ENCODE measurements at places on chromosomes 5 and 9.

- DNase-seq = peak; percentile 96
These were observed 10.8 kb upstream of the ADRA1B start for GRCh38 chr5:159905496-159905895.

GRCh38 chr5:120258123-120258522, 206.0 kb upstream of the PRR16 start:
- DNase-seq = no peak

- DNase-seq = peak; percentile 56
These were observed 232.0 kb downstream of the RFK start for GRCh38 chr9:76162086-76162730.

- DNase-seq = no peak
These were observed 234.6 kb downstream of the PARP8 start for GRCh38 chr5:50900952-50901510.

- no peak for DNase-seq
These were observed 96.3 kb downstream of the UNC13B start for GRCh38 chr9:35257986-35258659.

DNA sequence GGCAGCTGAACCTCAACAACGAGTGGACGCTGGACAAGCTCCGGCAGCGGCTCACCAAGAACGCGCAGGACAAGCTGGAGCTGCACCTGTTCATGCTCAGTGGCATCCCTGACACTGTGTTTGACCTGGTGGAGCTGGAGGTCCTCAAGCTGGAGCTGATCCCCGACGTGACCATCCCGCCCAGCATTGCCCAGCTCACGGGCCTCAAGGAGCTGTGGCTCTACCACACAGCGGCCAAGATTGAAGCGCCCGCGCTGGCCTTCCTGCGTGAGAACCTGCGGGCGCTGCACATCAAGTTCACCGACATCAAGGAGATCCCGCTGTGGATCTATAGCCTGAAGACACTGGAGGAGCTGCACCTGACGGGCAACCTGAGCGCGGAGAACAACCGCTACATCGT, 12.4 kb upstream of the PHYHD1 start:
- DNase-seq = no peak

DNA sequence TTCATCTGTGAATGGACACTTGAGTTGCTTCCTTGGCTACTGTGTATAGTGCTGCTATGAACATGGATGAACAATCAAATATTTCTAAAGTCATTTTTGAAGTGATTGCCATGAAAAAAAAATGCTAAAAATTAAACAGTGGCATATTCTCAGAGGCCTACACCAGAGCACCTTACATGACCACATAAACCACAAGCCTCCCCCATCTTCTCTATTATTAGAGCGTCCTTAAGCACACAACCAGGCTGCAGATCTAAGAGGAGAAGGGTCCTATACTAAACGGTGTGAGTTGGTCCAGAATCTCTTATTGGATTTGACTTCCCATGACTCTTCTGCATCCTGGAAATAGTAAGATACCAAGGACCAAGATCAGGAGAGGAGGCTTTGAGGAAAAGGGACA, 34.3 kb downstream of the PCA3 start:
- no peak for DNase-seq

- DNase-seq = no peak
These were observed 20.1 kb upstream of the TBC1D9B start for GRCh38 chr5:179927824-179928223.

- DNase-seq = no peak
These were observed 465.2 kb downstream of the LRRC70 start for GRCh38 chr5:63043792-63044191.

DNA sequence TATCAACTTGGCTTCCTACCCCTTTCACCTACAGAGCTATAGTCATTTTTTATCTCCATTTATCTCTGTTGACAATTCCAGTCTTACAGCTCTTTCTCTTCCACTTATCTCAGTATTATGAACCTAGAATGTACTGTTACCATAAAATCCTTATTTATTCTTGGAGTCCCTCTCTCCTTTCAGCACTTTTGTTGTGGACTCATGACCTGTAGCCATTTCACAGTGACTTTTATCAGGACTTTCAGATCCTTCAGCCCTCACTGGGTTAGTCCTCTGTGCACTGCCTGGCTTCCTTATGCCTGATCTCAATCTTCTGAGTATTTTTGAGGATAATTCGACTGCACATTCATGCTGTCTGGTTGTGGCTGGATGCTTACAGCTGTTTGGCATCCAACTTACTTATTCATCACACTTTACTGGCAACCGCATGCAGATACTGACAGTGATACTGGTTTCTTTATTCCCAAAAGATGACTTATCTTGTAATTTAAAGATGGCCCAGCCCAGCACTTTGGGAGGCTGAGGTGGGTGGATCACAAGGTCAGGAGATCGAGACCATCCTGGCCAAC, 293.3 kb downstream of the MAN2A1 start:
- peak; percentile 39 for DNase-seq

- peak; percentile 98 for DNase-seq
These were observed 61.6 kb upstream of the RPL26L1 start for GRCh38 chr5:172897481-172898217.

- no peak for DNase-seq
These were observed 33.1 kb downstream of the GTF3C4 start for GRCh38 chr9:132703336-132703735.

- DNase-seq = peak; percentile 12
These were observed 1035.3 kb downstream of the CDH12 start for GRCh38 chr5:21817668-21818369.

DNA sequence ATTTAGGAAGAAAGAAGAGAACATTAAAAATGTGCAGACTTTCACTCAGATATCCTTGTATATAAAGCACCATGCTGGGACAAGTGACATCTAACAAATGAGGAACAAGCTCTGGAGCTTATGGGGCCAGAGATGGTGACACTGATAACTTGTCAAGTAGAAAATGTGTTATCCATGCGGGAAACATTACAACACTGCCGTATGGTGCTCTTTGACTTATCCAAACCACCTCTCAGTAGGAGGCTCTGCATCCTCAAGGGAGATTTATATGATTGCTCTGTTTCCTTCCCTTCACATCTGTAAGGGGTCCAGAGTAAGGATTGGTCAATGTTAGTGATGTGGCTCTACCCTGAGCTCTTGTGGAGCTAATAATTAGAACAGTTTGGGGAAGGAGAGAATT, 23.5 kb downstream of the KCTD16 start:
- DNase-seq = no peak

- DNase-seq = no peak
These were observed 22.5 kb upstream of the CCL21 start for GRCh38 chr9:34732478-34732877.

DNA sequence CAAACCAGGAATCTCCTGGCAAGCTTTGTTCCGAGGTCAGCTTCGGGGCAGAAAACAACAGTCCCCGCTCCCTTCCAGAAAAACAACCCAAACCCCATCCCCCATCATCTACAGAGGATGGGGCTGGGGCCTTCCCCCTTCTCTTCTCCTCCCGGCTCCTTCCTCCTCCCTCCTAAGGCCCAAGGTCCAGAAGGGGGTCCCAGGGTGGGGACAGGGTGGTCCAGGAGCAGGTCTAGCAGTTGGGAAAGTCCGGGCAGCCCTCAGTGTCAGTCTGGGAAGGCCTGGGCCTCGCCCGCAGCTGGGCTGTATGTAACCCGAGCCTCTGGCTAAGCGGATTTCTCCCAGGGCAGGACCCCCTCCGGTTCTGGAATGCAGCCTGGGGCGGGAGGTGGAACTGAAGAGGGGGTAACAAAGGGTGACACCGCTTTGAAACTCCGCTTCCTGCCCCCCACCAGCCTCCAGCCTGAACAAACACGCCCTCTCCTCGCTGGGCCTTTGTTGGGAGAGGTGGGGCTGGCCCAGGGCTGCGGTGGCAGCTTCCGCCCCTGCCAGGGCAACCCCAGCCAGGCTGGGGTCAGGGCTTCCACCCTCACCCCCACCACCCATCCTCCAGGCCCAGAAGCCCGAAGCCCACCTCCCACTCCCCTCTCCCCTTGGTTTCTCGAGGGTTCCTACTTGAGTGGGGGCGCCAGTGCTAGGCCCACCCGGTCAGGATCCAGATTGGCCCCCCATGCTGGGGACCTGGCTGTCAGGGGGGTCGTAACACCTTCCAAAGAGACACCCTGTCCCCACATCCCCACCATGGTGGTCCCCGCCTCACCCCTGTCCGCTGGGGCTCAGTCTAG, 63.5 kb downstream of the C9orf50 start:
- peak; percentile 96 for DNase-seq

DNA sequence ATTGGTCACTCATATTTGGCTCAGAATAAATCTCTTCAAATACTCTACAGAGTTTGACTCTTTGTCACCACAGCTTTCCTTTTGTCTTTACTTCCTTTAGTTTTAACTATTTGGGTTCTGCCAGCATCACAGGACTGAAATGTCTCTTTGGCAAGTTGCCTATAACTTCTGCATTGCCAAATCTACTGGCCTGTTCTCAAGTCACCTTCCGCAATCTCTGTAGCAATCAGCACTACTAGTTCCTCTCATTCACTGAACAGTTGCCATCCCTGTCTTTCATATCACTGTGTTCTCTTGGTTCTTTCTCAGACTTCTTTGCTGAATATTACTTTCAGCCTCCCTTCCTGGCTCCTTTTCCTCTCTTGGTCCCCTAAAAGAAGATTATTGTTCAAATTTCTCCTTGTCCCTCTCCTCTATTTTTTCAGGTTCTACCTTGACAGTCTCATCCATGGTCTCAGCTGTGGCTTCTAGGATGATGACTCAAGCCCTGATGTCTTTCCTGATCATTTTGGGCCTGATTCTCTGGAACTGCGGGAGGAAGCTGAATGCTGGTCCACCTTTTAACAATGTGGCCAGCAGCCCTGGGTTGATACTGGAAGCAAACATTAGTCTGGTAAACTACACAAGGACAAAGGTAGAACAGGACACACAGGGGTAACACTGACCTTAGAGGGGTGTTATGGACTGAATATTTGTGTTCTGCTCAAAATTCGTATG, 44.0 kb upstream of the LIFR start:
- DNase-seq = peak; percentile 49

GRCh38 chr9:26530841-26531240, 361.8 kb downstream of the CAAP1 start:
- no peak for DNase-seq

GRCh38 chr5:55763746-55764420, 26.0 kb downstream of the DDX4 start:
- no peak for DNase-seq

GRCh38 chr5:178289438-178289837, 56.8 kb upstream of the PHYKPL start:
- no peak for DNase-seq

- DNase-seq = no peak
These were observed 227.6 kb upstream of the FTMT start for GRCh38 chr5:121624035-121624434.

- DNase-seq = no peak
These were observed 294.0 kb downstream of the ZNF608 start for GRCh38 chr5:124452412-124452811.

GRCh38 chr9:87653941-87654340, 72.0 kb upstream of the CTSL start:
- no peak for DNase-seq

DNA sequence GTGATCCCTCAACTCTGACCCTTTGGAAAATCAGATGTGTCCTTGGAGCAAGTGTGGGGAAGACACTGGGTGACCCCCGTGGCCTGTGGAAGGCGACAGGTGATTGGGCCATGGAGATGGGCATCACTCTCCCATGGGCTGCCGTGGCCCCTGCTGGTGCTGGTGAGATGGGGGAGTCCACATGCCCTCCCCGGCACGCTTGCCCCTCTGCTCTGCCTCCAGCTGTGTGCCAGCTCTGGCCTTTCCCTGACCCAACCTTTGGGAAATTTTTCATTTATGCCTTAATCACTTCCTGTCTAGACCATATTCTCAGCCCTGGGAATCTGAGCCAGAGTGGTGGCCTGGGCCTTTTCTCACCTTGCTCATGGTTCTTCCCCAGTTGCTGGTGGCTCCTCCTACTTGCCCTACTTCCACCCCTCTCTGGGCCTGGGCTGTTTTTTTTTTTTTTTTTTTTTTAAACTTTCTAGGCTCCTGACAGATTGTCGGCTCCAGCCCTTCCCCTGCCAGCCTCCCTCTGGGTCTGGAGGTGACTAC, 56.6 kb downstream of the RGS3 start:
- DNase-seq = no peak

DNA sequence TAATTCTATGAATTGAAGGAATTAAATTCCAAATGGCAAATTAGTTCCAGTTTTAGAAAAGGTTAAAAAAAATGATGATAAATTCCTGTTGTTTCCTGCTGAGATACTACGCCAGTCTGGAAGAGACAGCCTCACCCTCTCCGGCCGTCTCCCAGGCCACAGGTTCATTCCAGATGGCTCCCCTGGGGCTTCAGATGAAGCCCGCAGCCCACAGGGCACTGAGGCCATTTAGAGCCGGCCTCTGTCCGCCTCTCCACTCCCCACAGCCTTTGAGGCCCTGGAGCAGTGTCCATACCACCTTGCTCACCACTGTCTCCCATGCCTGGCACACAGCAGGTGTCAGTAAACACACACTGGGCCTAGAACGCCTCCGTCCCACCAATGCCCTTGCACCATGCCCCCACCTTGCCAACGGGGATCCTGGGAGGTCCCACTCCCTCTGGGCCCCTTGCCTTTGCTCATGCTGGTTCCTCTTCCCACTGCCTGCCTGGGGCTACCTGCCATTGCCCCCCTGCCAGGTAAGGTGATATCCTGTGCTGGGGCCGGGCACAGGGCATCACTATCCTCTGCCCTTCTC, 26.1 kb downstream of the GFPT2 start:
- no peak for DNase-seq

- DNase-seq = no peak
These were observed 49.0 kb downstream of the OLFM1 start for GRCh38 chr9:135136481-135136880.

DNA sequence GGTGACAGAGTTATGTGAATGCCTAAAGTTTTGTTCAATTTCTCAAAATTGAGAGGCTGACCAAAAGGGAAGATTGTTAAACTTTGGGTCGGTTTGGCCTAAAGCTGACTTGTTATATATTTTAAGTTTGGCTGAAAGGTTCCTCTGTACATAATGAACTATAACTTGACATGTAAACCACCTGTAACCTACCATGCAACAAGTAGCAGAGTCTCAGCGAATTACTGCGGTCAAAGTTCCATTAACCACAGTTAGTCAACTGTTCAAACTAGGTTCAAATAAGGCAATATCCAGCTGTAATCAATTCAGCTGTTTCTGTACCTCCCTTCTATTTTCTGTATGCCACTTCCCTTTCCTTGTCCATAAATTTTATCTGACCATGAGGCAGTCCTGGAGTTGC, 325.1 kb upstream of the NMUR2 start:
- no peak for DNase-seq

- no peak for DNase-seq
These were observed 108.6 kb downstream of the TRIO start for GRCh38 chr5:14251733-14252132.

DNA sequence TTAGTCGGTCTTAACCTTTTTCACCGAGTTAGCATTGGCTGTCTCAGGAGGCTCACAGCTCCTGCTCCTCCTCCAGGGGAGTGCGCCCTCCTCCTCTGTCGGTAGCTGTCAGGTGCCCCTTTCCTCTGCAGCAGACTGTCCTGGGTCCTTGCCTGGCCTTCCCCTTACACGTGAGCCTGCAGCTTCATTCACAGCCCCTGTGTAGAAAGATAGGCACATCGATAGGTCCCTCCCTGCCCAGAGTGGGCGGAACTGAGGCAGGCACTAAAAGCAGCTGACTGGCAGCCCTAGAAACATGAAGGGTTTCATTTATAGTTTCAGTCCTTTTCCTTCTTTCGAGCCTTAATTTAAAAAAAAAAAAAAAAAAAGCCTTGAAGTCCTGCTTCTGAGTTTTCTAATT, 17.2 kb downstream of the TENT4A start:
- no peak for DNase-seq
